ENCODE measurements at places on chromosomes 13 and 19. TPM values are rescaled to one million over a fixed set of nuclear protein-coding genes. Genes with fewer than 3 reads are reported as not detected.

GRCh38 chr13:99390601-99391000, 83.4 kb upstream of the GPR183 start:
- no peaks in the 10 kb centered on the region for H3K36me3 ChIP-seq
- no peak for DNase-seq
- no peak overlapping the region for H3K4me3 ChIP-seq
- no peak overlapping the region for H3K27ac ChIP-seq

GRCh38 chr13:70864731-70865130, 756.5 kb upstream of the KLHL1 start:
- no peaks in the 10 kb centered on the region for H3K36me3 ChIP-seq
- DNase-seq = no peak
- H3K4me1 ChIP-seq = no peaks in the 10 kb centered on the region
- H3K27ac ChIP-seq = no peak overlapping the region

- H3K4me3 ChIP-seq = no peak overlapping the region
- no peak for DNase-seq
- H3K27me3 ChIP-seq = no peaks in the 10 kb centered on the region
- H3K4me1 ChIP-seq = no peaks in the 10 kb centered on the region
These were observed 151.6 kb downstream of the B3GLCT start for GRCh38 chr13:31351376-31351775.

STK11 gene
- polyA plus RNA-seq = 76.6 TPM

ELSPBP1 gene
- polyA plus RNA-seq = 1.9 TPM

- peak within 1 kb of the TSS; percentile 47 for H3K4me3 ChIP-seq
- peak; percentile 64 for DNase-seq
- no peaks in the 10 kb centered on the region for H3K4me1 ChIP-seq
These were observed at the start of gene LPAR6 for GRCh38 chr13:48412881-48413351. LPAR6 (minus strand) TSS chr13:48413113; CDS start chr13:48412423, 690 bp downstream.

GRCh38 chr13:113786262-113786841, 27.3 kb downstream of the TMEM255B start:
- DNase-seq = no peak
- H3K27me3 ChIP-seq = peaks cover 5% of the 10 kb centered on the region
- H3K4me1 ChIP-seq = no peaks in the 10 kb centered on the region
- H3K36me3 ChIP-seq = no peaks in the 10 kb centered on the region

GRCh38 chr19:39200803-39201115, 3.3 kb downstream of the SYCN start:
- H3K36me3 ChIP-seq = no peaks in the 10 kb centered on the region
- DNase-seq = no peak
- peaks cover 27% of the 10 kb centered on the region for H3K27me3 ChIP-seq
- H3K4me1 ChIP-seq = peaks cover 10% of the 10 kb centered on the region
- H3K27ac ChIP-seq = no peak overlapping the region

- DNase-seq = peak; percentile 64
- H3K36me3 ChIP-seq = no peaks in the 10 kb centered on the region
- no peak overlapping the region for H3K27ac ChIP-seq
- peaks cover 2% of the 10 kb centered on the region for H3K4me1 ChIP-seq
- no peaks in the 10 kb centered on the region for H3K27me3 ChIP-seq
These were observed 5.5 kb upstream of the ADAMTS10 start for GRCh38 chr19:8615813-8616596.

FGF14 gene
- 0.96 TPM for polyA plus RNA-seq

GRCh38 chr19:4357921-4358326, 14.6 kb downstream of the MPND start:
- H3K36me3 ChIP-seq = no peaks in the 10 kb centered on the region
- no peaks in the 10 kb centered on the region for H3K27me3 ChIP-seq
- no peak for DNase-seq
- no peak overlapping the region for H3K4me3 ChIP-seq

CELF5 gene
- polyA plus RNA-seq = 0.90 TPM

IZUMO4 gene
- 4.0 TPM for polyA plus RNA-seq

Measured in hepatocyte (in vitro differentiated cells).